ENCODE measurements at places on chromosomes 7 and 10.

- DNase-seq, result no peak
These were observed 58.6 kb upstream of the FEZF1 start for GRCh38 chr7:122363144-122363543.

GRCh38 chr10:60480865-60481563, 91.3 kb upstream of the ANK3 start:
- no peak for DNase-seq

GRCh38 chr10:109987452-109988211, 20.2 kb upstream of the ADD3 start:
- DNase-seq, result no peak

- DNase-seq, result no peak
These were observed 511.6 kb downstream of the CALN1 start for GRCh38 chr7:71900556-71900955.

DNA sequence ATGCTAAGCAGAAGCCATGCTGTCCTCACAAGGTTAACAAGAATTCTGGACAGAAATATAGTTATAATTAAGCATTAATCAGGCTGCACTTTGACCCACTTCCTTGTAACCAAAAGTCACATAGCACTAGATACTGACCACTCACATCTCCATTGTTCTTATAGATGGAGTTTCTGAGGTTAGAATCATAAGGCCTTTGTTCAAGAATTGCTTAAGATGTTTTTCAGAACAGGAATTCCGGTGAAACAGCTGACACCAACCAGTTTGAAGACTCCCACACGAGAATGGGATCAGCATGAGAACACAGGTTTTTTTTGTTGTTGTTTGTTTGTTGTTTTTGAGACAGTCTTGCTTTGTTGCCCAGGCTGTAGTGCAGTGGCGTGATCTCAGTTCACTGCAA, 488.3 kb upstream of the NRP1 start:
- no peak for DNase-seq

DNA sequence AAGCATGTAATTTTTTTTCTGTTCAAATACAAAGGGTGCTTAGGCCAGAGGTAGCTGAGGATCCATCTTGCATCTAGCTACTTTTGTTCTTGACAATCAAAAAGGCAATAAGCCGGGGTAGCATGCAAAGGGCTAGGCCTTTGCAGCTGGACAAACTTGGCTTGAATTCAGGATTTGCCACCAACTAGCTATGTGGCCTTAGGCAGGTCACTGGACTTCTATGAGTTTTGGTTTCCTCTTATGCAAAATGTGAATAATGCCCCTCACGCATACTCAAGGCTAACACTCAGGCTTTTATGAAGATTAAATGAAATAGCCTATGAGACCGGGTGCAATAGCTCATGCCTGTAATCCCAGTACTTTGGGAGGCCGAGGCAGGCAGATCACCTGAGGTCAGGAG, 19.3 kb downstream of the GFRA1 start:
- no peak for DNase-seq

GRCh38 chr10:71600849-71601248, 118.7 kb downstream of the C10orf105 start:
- no peak for DNase-seq

- DNase-seq, result no peak
These were observed 115.1 kb downstream of the PKD1L1 start for GRCh38 chr7:47833211-47833610.

GRCh38 chr10:15869935-15870334, 9.6 kb upstream of the MINDY3 start:
- no peak for DNase-seq

DNA sequence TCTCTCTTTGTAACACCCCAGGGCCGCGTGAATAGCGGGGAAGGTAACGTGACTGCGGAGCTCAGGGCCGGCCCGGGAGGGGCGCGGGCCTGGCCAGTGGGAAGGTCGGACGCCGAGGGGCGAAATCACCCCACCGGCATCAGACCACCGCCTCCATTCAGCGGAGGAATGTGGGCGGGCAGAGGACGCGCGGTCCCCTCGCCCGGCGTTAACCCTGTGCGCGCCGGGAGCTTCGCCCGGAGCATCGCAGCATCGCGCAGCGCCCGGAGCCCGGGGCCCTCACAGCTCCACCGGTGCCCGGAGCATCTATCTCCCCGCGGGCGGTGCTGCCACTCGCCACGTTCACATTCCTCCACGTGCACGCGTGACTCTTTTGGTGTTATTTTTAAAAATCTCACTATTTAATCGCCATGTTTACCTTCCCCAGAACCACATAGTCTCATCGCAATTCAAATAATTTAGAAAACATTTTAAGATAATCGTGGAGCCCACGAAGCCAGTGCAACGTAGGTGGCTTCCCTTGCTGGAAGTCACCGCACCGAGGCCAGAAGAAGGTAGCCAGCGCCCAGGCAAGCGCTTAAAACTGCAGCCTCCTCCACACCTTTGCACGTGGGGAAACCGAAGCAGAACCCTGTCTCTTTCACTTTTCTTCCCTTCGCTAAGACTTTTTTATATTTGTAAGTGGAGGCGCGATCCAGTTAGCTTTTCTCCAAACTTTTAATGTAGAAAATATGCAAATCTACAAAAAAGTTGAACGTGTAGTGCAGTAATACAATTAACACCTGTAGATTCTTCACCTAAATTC, 21.8 kb downstream of the FGFBP3 start:
- DNase-seq, result no peak

- DNase-seq, result no peak
These were observed 394.9 kb downstream of the HTR7 start for GRCh38 chr10:90462749-90463470.

GRCh38 chr10:5442065-5442989, 30.0 kb downstream of the NET1 start:
- no peak for DNase-seq

DNA sequence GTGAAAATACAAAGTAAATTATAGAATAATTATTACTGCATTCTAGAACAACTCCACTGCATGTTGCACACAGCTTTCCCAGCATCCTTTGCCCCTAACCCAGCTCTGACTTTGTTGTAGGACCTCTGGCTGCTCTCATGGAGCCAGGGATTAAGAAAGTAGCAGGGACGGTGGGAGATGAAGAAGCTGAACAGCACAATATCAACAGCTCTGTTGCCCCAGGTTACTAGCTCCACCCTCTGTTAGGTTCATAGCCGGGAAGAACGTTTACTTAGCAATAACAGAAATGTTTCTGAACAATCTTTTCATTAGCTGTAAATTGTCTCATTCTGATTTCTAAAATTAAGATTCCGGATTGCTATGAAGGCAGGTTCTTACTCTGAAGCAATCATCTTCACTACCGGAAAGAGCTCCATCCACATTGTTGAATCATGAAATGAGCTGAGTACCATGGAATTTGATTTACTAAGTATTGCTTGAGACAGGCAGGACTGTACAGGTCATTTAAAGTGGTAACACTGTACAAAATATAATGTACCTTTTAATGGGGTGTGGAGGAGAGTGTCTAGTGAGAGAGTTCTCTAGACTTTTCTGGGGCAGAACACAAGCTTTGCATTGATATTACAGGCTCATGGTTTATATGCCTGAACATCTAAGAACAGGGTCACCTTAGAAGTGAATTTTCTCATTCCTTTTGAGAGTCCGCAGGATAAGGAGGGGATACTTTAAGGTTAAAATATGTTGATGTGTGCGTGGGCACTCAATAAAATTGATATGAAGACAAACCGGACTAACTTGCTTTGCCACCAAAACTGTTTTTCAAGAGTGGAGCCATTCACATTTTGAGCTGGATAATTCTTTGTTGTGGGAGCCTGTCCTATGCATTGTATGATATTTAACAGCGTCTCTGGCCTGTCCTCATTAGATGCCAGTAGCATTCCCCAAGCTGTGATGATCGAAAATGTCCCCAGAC, 20.8 kb upstream of the RAB18 start:
- DNase-seq, result no peak

DNA sequence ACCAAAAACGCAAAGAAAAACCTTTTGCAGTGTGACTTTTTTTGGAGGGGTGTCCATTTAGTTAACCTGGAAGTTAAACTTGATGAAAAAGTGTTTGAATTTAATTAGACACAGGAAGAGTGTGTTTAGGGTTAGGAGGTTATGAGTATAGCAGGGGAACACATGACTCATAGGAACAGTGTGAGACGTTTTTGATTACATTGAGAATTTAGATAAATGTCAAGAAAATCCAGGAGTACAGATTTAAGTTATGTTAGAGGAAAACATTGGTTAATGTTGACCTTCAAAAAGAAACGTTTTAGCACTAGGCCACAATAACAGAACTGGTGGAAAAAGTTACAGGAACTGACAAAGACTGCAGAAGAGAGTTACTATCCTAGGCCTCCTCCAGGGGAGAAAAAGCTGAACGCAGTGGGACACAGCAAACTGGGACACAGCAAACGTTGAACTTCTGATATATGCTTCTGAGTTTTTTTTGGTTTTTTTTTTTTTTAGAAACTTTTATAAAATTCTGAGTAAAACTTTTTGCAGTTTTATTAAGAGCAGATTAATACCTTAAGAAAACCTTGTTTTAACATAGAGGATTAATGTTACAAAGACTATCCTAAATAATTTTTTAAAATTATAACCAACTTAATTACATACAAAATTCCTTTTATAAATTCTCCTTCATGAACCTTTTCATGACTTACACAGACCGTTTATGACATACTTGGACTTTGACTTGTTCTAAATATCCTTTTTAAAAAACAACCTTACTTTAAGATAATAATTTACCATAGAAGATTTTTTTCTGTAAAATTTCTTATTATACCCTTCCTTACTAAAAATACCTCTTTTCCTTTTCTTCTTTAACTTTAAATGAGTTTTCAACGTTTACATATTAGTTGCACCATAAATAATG, 22.2 kb downstream of the LANCL2 start:
- DNase-seq, result no peak

- DNase-seq, result peak; percentile 35
These were observed 3.0 kb downstream of the BRI3 start for GRCh38 chr7:98284335-98285036.

DNA sequence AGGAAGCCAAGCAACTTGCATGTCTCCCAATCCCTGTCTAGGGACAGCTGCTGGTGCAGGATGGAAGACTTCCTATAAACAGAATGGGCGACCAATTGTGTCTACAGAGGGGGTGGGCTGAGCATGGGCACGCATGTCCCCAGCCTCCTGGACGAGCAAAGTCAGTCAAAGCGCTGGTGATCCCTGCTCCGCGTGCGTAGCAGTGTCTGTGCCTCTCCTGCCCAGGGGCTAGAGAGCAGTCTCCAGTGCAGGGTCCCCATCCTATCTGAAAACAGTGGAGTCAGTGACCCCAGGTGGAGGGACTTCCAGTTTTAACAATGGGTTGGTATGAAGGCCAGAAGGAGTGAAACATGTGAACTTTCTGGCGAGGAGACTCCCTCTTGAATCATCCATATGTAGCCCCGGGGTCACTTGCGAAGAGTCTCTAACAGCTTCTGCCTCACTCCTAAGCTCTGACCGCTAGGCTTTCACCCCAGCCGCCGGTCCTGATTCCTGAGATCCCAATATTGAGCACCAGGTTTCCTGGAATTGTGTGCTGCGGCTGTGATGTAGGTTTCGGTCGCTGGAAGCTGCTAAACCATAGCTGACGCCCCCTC, 714 bp upstream of the CASP2 start:
- DNase-seq, result no peak

- DNase-seq, result no peak
These were observed 646.7 kb downstream of the PARD3 start for GRCh38 chr10:34168439-34168838.

DNA sequence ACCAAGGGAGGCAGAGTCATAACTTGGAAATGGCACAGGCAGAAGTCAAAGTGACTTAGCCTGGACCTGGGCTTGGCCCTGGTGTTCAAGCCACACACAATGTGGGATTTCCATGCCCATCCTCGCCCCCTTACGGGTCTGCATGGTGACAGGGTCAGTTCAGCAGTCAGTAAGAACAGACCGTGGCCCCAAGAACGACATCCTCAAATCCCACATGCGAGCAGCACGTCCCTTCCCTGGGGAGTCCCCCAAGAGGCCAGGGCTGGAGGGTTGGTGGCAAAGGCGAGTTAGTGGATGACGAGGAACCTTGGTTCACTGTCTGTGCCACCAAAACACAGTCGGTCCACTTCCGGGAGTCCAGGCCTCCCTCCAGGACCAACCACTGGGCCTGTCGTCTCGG, 93.3 kb upstream of the MGMT start:
- DNase-seq, result no peak

GRCh38 chr7:43083106-43083505, 29.3 kb upstream of the HECW1 start:
- DNase-seq, result no peak

DNA sequence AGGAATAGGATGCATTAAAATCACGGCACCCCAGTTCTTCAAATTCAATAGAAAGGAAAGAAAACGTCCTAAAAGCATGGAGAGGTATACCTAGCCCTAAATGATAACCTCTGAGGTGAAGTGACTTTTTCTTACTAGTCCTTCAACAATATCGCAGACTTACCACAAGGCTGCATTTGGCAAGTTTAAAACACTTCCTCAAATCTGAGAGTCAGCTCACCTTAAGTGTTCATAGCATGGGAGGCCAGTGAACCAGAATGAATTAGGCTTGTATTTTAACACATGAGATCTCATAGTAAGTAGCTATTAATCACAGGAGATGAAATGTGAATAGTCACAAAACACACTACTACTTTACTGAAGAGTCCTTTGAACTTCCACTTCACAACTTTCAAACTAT, 124.2 kb downstream of the RNF32 start:
- DNase-seq, result no peak

DNA sequence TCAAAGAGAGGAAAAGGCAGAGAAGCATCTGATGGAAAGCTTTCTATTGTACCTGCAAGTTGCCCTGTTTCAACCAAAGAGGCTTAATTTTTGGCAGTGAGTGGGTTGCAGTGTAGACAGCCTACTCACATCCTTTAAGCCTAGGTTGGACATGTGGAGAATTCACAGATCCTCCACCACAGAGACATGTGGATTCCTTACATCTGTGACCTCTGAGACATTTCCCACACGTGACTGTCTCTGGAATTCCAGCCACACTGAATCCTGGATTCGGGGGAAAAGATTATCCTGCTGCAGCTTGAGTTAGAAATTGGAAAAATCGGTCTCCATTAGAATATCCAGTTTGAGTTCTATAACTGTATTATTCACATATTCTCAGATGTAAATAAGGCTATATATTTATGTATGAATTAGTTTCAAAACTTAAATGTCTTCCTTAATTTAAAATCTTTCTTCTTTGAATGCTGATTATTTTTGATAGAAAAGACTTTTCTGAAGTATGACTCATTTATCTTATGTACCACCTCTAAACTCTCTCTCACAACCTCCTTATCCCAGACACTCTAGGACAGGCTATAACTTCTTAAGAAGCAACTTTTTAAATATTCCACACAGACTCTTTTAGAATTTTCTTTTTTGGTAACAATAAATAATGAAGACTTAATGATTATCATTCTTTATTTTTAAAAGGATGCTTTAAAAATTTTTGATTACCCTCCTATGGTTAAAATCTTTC, 123.3 kb downstream of the TWIST1 start:
- no peak for DNase-seq

GRCh38 chr7:111982133-111982532, 224.1 kb downstream of the DOCK4 start:
- no peak for DNase-seq

DNA sequence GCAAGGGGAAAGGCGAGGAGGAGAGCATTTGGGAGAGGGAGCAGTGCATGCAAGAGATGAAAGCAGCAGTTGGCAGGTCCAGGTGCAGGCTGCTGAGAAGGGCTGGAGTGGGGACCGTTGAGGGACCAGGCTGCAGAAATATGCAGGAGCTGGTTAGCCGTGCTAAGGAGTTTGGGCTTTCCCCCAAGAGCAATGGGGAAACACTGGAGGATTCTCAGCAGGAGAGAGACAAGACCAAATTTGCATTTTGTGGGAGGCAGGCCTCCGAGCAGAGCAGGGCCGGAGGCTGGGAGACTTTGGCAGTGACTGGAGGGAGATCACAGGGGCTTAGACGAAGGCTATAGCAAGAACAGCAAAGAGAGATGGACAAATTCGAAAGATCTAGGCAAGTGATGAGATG, 11.8 kb downstream of the BTBD16 start:
- DNase-seq, result no peak

Measured in omental fat pad (tissue), 4 donors.